ENCODE measurements at places on chromosomes 1 and 21. TPM values are rescaled to one million over a fixed set of nuclear protein-coding genes. Genes with fewer than 3 reads are reported as not detected.

- DNase-seq, result no peak
These were observed 17.8 kb upstream of the OTUD7B start for GRCh38 chr1:150028322-150028721.

DNA sequence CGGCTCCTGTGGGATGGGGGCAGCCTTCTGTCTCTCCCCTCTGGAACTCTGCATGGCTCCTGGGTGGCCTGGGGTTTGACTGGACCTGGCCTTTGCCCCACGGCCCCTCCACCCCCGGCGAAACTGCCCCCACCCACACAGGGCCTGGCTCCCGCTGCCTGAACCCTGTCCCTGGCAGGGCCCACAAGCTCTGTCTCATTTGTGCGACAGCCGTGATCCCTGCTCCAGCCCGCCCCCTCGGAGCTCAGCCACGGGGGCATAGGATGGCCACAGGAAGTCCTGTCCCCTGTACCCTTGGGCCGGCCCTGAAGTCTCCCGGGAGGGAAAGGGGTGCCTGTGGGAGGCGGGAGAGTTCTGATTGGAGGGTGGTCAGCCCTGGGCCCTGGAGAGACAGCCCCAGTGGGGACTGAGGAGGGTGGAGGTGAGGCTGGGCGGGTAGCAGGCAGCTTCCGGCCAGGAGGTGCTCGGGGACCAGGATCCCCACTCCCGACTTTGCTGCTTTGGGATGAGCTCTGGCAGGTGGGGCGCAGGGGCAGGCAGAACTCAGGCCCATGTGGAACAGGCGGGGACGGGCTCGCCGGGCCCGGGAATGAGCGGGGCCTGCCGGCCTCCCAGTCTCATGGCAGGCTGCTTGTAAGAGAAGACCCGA lies 45.1 kb downstream of the SLX9 start:
- DNase-seq, result no peak

DNA sequence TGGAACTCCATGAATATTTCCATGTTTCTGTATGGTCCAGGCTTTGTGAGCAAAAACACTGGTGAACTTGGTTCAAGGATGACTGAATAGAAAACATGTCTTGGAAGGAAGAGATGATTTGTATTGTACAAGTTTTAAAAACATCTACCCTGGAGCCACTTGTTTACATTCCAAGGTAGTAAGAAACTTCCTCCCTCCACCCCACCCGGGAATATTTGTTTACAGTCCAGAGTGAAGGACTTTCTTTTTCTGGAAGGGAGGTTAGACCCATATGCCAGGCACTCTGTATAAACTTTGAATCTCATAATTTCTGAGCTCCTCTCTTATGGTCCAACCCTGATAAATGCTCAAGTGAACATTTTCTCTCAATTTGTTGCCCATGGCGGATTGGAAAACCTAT lies 323.3 kb upstream of the LYPLAL1 start:
- no peak for DNase-seq

GRCh38 chr1:202416641-202417040 lies 68.1 kb downstream of the PPP1R12B start:
- DNase-seq, result no peak

- peak; percentile 44 for DNase-seq
These were observed 165.8 kb upstream of the HMCN1 start for GRCh38 chr1:185568155-185569123.

DNA sequence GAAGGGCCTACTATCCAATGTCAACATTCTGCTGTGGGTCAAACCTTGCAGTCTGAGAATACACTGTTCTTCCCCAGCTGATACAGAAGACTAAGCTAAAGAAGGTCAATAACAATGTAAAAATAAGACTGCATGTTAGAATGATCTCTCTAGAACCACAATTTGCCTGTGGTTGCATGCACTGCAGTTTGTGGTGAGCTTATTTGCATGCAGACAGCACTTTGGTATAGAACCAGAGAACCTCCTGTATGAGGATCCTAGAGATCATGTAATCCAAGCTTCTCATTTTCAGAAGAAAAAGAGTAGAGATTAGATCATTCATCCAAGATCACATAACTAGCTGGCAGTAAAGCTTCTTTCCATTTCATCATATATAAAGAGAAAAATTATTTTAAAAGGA lies 15.8 kb downstream of the SYNJ1 start:
- DNase-seq, result no peak

DNA sequence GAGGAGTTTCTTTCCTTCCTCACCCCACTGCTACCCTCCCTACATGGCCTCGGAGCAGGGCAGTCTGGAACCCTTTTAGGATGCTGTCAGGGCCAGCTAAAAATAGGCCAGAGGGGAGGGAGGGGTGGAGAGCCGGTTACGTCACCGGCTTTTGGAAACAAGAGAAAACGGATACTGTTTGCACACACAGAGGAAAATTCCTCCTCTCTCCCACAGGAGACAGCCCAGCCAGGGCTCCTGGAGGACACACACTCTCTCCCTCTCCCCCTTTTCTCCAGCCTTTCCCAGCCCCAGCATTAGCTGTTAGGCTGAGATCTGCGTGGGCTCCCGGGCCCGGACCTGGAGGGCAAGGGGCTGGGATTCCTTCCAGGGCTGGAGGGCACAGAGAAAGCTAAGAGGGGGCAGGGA lies 20.0 kb upstream of the ALDH4A1 start:
- no peak for DNase-seq

- peak; percentile 92 for DNase-seq
These were observed 3.8 kb downstream of the BCL9 start for GRCh38 chr1:147545133-147545532.

DNA sequence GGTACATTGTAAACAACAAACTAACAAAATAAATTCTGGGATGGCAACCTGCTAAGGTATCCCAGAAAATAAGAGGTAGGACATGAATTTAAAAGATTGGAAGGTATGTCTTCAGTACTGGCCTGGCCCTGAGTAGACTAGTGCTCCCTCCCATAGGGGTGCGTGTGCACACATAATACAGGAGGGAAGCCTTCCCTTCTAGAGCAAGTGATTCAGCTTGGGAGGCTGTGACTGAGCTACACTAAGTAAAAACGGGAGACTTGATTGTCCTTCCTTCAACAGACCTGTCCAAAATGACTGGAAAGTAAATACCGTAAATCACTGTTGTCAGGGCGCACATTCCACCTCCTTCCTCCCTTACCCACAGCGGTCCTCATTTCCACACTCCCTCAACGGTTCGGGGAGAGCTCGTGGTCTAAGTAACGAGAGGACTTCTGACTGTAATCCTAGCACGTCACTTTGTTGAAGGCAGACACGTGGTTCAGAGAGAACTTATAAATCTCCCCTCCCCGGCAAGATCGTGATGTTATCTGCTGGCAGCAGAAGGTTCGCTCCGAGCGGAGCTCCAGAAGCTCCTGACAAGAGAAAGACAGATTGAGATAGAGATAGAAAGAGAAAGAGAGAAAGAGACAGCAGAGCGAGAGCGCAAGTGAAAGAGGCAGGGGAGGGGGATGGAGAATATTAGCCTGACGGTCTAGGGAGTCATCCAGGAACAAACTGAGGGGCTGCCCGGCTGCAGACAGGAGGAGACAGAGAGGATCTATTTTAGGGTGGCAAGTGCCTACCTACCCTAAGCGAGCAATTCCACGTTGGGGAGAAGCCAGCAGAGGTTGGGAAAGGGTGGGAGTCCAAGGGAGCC lies at the start of gene TGFB2:
TGFB2 (plus strand) TSS at position 523 of the 859 bp plus-strand sequence. CDS start 1,366 bp downstream, outside the sequence.
- DNase-seq, result no peak

Gene CRYAA
- not detected for polyA plus RNA-seq

Gene MPZ
- polyA plus RNA-seq, result not detected

Gene TCHHL1
- not detected for polyA plus RNA-seq

Gene F13B
- polyA plus RNA-seq, result not detected

Measured in naive thymus-derived CD4-positive, alpha-beta T cell (primary cell).